IMR-90 (cell line): ENCODE measurements at places on chromosomes 7 and 10.

DNA sequence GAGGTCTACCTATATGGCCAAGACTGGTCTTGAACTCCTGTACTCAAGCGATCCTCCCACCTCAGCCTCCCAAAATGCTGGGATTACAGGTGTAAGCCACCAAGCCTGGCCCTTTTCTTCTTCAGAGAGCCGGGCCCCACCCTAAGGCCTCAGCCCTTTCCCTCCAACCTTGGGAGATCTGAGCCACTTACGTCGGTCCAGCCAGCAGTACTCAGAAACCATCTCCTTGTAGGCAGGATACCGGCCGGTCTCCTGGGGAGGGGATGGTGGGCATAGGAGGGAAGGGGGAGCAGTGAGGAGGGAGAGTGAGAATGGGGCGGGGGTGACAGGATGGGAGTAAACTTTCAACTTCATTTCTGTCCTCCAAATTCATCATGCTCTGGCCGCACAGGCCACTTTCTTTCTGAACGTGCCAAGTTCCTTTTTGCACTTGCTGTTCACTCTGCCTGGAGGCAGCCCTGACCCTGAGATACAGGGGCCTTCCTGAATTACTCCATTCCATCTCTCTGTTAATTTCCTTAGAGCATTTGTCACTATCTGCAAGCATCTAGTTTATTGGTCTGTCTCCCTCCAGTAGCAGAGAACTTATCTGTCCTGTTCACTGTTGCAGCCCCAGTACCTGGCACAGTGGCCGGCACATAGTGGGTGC, 10.4 kb downstream of the PDZD7 start:
- no peak for DNase-seq

- DNase-seq = no peak
These were observed 141.4 kb downstream of the ICA1 start for GRCh38 chr7:8120390-8121058.

DNA sequence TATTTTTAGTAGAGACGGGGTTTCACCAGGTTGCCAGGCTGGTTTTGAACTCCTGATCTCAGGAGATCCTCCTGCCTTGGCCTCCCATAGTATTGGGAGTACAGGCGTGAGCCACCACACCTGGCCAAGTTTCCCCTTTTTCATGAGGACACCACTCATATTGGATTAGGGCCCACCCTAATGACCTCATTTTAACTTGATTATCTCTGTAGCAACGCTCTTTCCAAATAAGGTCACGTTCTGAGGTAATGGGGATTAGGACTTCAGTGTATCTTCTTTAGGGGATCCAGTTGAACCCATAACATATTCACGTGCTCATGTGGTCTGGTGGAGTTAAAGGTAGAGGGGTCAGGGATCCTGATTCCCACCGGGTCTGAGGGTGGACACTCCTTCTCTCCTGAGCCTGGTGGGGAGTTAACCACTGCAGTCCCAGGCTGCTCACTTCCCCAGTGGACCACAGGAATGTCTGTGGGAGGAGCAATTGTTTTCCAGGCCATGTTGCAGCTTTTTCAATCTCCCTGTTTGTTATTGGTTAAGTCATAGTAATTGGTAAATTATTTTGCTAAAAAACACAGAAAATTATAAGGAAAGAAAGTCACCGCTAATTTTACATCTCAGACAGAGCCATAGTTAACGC, 130.5 kb downstream of the GRK5 start:
- peak; percentile 74 for DNase-seq

- peak; percentile 17 for DNase-seq
These were observed 4.5 kb downstream of the EIF4H start for GRCh38 chr7:74178632-74179031.

DNA sequence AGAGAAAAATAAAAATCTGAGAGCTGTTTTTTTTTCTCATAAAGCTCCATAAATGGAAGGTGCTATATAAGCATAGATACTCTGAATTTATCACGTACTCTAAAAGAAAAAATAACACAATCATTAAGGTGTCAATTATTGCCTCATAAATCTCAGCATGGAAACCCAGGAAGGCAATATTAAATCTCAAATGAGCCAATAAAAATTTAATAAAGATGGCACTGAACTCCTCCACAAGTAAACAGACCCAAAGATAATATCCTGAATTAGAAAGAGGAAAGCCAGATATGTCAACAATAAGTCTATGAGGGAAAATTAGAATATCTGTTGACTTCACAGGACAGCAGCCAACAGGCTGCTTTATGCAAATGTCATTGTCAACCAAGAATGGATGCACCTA, 66.5 kb downstream of the CDK6 start:
- DNase-seq = no peak

DNA sequence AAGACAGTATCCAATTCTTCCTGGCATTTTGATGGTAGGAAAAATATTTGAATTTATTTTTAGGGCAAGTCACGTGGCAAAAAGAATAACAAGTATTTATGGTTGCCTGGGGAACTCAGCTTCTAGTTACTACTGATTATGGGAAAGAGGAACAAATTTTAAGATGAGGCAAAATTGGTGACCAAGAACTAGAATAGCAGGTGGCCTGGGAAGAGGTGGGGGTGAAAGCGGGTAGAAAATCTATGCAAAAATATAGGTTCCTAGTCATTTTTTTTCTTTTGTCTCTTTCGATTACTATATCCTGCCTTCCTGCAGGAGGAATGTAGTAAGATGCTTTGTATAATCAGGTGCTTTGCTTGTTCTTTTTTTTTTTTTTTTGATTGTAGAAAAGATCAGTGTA, 27.8 kb downstream of the ENTPD1 start:
- no peak for DNase-seq

- DNase-seq = no peak
These were observed 12.1 kb downstream of the VIM start for GRCh38 chr10:17240096-17240495.

DNA sequence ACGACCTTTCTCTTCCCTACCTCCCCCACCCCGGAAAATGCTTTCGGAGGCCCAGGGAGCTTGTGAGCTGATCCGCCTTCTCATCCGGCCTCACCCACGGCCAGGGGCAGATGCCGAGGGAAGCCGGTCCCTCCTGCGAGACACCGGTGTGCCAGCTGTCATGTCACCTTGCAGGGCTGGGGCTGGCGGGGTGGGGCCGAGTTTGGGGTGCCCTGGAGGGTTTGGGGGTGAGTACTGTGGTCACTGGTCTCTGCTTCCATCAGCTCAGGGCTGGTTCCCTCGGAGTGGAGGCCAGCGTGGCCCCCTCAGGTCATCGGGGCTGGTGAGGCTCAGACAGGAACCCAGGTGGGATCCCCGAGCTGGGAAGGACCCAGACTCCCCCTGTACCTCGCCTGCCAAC, 48.7 kb downstream of the RCC1L start:
- no peak for DNase-seq

GRCh38 chr7:67525588-67525987, 529.0 kb downstream of the TYW1 start:
- DNase-seq = no peak

DNA sequence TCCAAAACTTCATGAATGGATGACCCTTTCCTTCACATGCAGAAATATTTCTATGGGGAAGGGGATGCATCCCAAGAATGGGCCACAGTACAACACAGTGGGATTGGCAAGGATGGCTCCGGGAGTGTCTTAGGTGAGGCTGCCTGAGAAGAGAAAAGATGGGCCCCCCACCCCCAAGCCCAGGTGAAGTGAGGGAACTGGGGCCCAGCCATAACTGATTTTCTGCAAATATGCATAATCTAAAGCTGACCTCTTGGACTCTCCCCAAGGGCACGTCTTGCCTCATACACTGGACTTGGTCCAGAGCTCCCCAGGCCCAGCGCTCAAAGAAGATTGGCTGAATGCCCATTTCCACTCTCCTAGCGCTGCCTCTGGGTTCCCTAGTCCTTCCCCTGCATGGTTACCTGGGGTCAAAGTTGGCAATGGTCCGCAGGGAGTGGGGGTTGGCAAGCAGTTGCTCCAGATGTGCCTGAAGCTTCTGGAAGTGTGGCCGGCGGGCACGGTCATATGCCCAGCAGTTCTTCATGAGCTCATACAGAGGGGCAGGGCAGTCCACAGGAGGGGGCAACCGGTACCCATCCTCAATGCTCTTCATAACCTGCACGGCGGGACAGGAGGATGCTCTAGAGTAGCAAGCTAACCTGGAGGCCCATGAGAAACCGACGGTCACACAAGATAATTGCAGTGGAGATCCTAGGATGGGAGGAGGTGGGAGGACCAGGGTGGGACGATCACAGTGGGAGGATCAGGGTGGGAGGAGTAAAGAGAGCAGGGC, 12.3 kb downstream of the ZYX start:
- DNase-seq = peak; percentile 45

GRCh38 chr10:101941871-101942270, 98.3 kb upstream of the KCNIP2 start:
- peak; percentile 59 for DNase-seq

- DNase-seq = no peak
These were observed 31.5 kb upstream of the DDX50 start for GRCh38 chr10:68869623-68870022.

- DNase-seq = no peak
These were observed 250.9 kb downstream of the SNX13 start for GRCh38 chr7:17689361-17689902.

DNA sequence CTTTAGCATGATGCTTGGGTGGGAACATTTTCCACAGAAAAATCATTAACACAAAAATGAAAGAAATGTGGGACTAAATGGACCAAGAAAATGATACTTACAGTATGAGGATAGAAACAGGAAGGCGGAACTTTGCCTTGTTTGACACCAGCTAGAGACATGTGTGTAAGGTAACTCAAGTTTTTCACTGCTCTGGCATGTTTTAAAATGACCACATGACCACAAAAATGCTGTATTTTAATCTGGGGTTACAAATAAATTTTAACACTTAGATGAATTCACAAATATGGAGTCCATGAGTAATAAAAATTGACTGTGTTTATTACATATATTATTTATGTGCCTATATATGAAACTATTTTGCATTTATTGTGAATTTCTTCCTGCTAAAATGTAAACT, 100.9 kb upstream of the PHYHIPL start:
- DNase-seq = no peak

- DNase-seq = peak; percentile 59
These were observed 49.3 kb downstream of the CALML3 start for GRCh38 chr10:5573968-5574641.

DNA sequence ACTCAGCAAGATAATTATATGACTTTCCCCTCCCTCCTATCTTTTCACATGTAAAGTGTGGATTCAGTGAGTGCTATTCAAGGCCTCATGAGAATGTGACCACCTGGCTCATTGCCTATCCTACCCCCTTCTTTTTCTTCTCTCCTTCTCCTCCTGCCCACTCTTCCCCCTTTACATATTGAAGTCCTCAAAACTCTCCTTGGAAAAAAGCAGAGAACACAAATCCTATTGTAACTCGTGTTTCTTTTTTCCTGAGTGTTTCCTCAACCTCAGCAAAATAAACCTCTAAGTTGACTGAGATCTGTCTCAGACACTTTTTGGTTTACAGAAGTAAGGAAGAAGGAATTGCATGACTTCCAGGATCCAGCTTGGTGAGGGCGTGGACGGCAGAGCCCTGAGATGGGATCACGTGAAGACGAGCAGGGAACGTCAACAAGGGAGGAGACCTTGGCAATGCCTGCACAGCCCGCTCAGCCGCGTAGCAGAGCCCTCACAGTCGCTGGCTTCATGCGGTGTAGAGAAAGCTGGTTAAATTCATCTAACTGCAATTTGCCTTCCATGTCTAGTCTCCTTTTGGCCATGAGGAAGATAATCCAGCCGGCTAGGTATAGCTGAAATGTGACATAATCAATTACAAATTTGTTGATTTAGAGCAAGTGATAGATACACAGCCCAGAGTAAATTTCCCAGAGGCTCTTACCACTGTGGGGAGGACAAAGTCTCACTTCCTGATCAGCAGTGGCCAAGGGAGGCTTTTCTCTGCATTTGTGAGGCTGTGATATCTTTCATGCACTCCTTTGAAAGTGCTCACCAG, 75.7 kb downstream of the LYZL2 start:
- peak; percentile 11 for DNase-seq

DNA sequence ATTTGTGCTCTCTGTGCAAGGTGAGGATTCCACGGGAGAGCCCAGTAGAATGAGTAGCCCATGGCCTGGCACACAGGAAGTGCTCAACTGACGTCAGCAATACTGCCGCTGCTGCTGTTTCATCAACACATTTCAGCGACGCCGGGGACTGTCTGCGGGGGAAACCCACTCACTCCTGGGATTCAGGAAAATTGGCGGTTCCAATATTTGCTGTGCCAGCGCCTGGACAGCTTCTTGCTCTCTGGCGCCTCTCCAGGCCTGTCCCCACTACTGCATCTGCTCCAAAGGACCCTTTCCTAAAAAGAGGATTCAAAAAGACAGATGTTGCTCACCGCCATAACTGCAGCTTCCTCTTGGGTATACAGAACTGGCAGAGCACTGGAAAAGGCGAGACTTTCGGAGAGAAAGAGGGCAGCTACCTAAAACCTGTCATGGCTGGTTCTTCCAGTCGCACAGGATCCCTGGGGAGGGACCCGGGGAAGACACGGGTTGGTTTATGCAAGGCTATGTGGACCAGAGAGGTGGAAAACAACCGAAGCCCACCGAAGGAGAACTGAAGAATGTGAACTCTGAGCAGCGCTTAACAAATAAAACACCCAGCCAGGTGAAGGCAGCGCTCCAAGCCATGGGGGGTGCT, 39.7 kb upstream of the ENO4 start:
- DNase-seq = no peak

DNA sequence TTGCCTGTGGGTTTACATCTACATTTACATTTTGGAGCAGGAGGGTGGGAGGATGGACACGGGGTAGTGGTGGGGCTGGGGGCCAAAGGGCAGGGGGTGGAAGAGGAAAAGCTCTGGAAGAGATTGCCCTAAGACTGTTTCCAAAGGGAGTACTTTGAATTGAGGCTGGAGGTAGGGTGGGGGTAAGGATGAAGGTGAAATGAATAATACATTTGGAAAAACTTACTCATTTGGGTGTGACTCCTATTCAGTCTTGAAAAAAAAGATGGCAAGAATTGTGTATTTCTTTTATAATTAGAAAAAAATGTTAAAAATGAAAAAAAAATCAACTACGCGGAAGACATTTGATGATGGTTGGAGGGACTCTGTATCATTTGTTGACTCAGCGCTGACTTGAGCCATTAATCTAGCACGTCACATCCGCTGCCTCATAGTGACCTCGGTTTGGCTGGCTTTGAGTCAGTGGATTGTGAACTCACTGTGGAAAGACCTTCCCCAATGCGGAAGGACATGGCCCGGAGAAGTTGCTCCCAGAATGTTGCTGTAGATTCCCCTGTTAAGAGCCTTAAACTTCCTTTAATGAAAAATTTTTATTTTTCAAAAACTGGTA, 2.8 kb downstream of the FAM180A start:
- peak; percentile 99 for DNase-seq

DNA sequence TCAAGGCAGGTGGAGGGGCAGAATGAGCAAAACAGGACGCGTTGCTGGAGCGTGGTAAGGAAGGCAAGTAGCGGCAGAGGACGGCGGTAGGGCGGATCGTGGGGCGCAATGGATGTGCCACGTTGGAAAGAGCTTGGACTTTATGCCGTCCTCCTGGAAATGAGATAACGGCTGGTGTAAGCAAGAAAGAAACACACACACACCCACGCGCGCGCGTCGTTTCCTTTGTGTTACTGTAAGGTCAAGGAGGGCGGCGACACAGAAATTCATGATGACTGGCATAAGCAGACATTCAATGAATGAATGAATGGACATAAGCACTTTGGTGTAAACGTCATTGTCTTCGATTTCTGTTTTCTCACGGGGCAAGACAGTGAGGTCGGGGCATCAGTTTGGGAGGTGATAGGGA, 683 bp upstream of the ENTPD7 start:
- peak; percentile 55 for DNase-seq
